ENCODE measurements at places on chromosomes 12 and 14. TPM values are rescaled to one million over a fixed set of nuclear protein-coding genes. Genes with fewer than 3 reads are reported as not detected.

DNA sequence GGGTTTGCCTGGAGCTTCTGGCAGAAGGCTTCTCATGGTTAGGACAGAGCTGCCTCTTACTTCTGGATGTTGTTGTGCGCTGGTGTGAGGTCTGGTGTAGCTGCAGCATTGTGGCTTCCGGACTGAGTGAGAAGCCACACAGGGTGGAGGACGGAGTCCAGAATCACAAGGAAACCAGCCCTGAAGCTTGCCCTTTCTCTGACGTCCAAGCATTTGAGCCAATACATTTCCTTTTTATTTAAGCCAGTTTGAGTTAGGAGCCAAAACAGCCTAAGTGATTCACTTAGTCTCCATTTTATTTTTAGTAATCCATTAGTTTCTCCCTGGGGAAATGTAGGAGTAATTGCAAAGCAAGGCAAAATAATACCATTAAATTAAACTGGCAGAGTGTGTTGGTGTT, 402.4 kb upstream of the RGS6 start:
- H3K27me3 ChIP-seq = no peaks in the 10 kb centered on the region
- peaks cover 18% of the 10 kb centered on the region for H3K4me1 ChIP-seq
- H3K27ac ChIP-seq = peak overlapping the region; percentile 73
- H3K4me3 ChIP-seq = peak overlapping the region; percentile 42

DNA sequence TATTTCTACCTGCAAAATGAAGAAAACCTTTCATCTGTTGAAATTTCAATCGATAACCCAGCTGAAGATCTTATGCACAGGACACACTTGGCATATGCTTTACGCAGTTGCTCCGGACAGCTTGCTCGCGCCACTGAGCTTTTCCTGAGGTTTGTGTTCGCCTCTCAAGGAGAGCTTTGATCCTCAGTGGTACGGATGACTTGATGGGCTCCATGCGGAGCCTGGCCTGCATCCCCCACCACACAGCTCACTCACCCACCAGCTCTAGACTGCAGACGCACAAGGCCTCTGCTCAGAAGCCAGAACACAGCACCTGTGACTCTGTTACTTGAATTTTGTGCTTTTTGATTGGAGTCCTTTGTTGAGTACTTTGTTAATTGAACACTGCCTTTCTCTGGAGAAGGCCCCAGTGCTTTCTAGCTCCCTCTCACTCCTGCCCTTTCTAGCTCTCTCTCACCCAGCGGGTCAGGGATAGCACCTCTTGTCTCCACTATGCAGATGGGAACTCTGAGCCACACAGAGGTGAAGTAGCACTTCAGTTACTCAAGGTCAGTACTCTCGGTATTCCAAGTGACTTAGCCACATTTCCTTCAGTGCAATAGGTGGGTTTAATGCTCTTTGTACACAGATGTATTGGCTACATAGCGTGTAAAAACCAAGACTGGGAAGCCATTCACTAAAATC, 52.1 kb downstream of the TBC1D30 start:
- H3K27ac ChIP-seq = no peak overlapping the region
- no peaks in the 10 kb centered on the region for H3K36me3 ChIP-seq
- no peak overlapping the region for H3K4me3 ChIP-seq
- no peaks in the 10 kb centered on the region for H3K27me3 ChIP-seq
- no peak for DNase-seq

DNA sequence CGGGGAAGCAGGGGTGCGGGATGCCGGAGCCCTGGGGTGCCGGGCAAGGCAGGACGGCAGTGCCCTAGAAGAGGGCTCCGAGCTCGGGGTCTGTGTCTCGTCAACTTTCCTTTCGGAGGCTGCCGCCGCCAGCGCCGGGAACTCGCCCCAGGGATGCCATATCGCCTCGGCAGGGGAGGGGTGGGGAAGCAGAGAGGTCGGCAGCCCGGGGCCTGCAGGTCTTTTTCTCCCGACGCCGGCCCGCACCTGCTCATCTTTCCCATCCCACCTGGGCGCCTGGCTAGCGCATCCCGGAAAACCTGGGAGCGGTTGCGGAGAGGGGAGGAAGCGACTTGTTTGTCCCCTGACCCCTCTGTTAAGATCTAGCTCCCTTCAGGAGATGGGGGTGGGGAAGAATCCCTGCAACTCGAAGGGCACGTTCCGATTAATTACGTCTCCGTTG, 547 bp downstream of the CNTN1 start:
- DNase-seq = no peak
- H3K36me3 ChIP-seq = no peaks in the 10 kb centered on the region
- H3K4me1 ChIP-seq = peaks cover 13% of the 10 kb centered on the region
- H3K4me3 ChIP-seq = peak overlapping the region; percentile 80

DNA sequence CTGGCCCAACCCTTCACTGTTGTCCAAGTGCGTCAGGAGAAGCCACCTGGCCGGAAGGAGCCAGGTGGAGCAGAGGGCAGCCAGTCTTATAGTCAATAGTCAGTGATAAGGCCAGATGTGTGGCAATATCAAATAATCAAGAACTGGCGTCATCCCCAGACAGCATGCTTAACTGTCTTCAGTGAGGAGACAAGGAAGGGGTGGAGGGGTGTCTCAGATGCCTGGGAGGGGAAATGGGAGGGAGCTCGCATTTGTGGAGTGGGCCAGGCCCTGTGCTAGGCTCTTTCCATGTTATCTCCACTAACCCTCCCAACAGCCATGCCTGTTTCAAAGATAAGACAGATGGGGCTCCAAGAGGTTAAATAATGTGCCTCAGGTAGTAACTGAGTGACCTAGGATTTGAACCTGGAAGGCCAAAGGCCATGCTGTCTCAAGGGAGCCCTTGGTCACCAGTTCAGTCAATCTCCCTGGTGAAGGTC, 48.9 kb upstream of the FOS start:
- no peaks in the 10 kb centered on the region for H3K27me3 ChIP-seq
- no peak for DNase-seq
- H3K4me3 ChIP-seq = no peak overlapping the region

- H3K36me3 ChIP-seq = peaks cover 32% of the 10 kb centered on the region
- H3K4me1 ChIP-seq = peaks cover 23% of the 10 kb centered on the region
- H3K27me3 ChIP-seq = no peaks in the 10 kb centered on the region
Observed at GRCh38 chr12:56271031-56271430, 4.3 kb downstream of the COQ10A start.

GRCh38 chr12:13052421-13052820, 8.2 kb downstream of the FAM234B start:
- no peak overlapping the region for H3K4me3 ChIP-seq
- no peak overlapping the region for H3K27ac ChIP-seq
- H3K27me3 ChIP-seq = no peaks in the 10 kb centered on the region
- peaks cover 4% of the 10 kb centered on the region for H3K36me3 ChIP-seq
- DNase-seq = no peak

DNA sequence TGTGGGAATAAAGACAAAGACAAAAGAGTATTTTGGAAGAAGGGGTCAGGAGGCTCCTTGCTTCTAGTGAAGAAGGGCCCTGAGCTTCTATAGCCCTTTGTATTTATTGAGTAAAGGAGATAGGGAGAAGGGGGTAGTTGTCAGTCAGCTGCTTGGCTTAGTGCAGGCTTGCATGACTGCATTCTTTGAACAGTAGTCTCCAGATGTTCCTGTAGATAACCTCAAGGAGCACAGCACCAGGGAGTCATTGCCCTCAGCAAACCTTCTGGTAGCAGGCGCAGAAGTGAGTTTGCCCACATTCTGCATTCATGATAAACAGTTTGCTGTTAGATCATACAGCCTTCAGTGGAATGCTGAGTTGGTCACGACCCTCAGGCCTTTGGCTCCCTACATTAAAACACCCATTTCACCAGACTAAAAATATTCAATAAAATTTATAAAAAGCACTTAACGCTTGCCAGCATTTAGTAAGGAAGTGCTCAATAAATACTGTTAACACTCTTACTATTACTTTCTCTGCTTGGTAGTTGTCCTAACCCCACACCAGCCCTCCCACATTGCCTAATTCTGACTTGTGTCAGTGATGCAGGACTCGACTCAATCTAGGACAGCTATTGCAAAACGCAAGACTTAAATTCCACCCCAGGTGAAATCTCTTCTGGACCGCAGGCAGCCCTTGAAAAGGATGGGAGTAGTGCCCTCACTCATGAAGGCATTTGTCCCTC, 3.0 kb upstream of the DHRS4 start:
- H3K36me3 ChIP-seq = no peaks in the 10 kb centered on the region
- H3K4me1 ChIP-seq = peaks cover 8% of the 10 kb centered on the region
- H3K27me3 ChIP-seq = no peaks in the 10 kb centered on the region
- no peak overlapping the region for H3K27ac ChIP-seq
- DNase-seq = no peak

LRP1-AS gene
- not detected for total RNA-seq

AMHR2 gene
- 0.27 TPM for total RNA-seq

TAS2R43 gene
- 6.3 TPM for total RNA-seq

AHNAK2 gene
- 22.6 TPM for total RNA-seq

Measured in thoracic aorta (tissue), 2 donors.